ENCODE measurements at places on chromosomes 6 and 20.

- no peak overlapping the region for H3K4me3 ChIP-seq
- no peak for DNase-seq
- H3K27ac ChIP-seq = no peak overlapping the region
- H3K36me3 ChIP-seq = no peaks in the 10 kb centered on the region
- H3K27me3 ChIP-seq = no peaks in the 10 kb centered on the region
Observed at GRCh38 chr6:2810092-2810671, 31.5 kb downstream of the SERPINB1 start.

GRCh38 chr6:45554591-45554990 lies 176.9 kb upstream of the SUPT3H start:
- no peaks in the 10 kb centered on the region for H3K36me3 ChIP-seq
- H3K4me3 ChIP-seq = no peak overlapping the region
- no peaks in the 10 kb centered on the region for H3K4me1 ChIP-seq
- DNase-seq = no peak
- H3K27me3 ChIP-seq = no peaks in the 10 kb centered on the region

GRCh38 chr20:16580147-16580546 lies 6.9 kb upstream of the KIF16B start:
- no peaks in the 10 kb centered on the region for H3K27me3 ChIP-seq
- H3K27ac ChIP-seq = no peak overlapping the region
- H3K4me1 ChIP-seq = no peaks in the 10 kb centered on the region
- no peak overlapping the region for H3K4me3 ChIP-seq

GRCh38 chr6:128882991-128883611 lies at the start of gene LAMA2:
Gene LAMA2 (plus strand): TSS chr6:128883138. CDS start chr6:128883246, 108 bp downstream.
- DNase-seq = peak; percentile 59
- peak within 1 kb of the TSS; percentile 47 for H3K4me3 ChIP-seq
- no peak within 1 kb of the TSS for H3K27ac ChIP-seq

- no peaks in the 10 kb centered on the region for H3K4me1 ChIP-seq
- DNase-seq = no peak
- H3K36me3 ChIP-seq = no peaks in the 10 kb centered on the region
- H3K27me3 ChIP-seq = no peaks in the 10 kb centered on the region
- no peak overlapping the region for H3K4me3 ChIP-seq
Observed at GRCh38 chr6:75926293-75927168, 145.9 kb downstream of the IMPG1 start.

- no peaks in the 10 kb centered on the region for H3K4me1 ChIP-seq
- no peak overlapping the region for H3K27ac ChIP-seq
- no peak overlapping the region for H3K4me3 ChIP-seq
Observed at GRCh38 chr6:169409742-169410312, 156.2 kb upstream of the THBS2 start.

DNA sequence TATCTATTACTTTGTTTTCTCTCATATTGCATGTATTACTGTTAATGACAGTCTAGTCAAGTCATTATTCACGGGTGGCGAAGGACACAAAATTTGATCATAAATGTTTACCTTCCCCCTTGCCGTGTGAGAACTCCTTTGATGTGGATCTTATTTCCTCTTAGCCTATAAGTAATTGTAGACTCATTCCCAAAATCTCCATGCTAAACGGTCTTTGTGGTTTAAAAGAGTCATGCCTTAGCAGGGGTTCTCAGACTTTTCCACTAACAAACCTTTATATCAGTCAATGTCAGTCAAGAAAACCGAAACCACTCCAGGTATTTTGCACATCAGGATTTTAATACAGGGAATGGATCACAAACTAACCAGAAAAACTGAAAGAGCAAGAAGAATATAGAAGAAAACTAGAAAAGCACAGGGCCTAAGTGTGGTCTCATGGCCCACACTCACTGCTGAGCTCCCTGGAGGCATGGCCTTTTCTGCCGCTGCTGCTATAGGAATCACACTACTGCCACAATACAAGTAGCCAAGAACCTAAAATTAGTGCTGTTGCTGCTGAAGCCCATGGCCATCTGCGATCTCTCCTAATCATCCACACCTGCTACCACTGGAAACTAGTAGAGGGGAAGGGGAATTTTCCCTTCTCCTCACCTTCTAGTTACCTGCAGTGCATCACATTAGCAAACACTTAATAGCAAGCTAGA lies 186.0 kb upstream of the POU3F2 start:
- no peaks in the 10 kb centered on the region for H3K4me1 ChIP-seq
- H3K27me3 ChIP-seq = no peaks in the 10 kb centered on the region
- H3K36me3 ChIP-seq = no peaks in the 10 kb centered on the region
- no peak for DNase-seq

GRCh38 chr6:158803733-158804143 lies 15.4 kb downstream of the EZR start:
- no peaks in the 10 kb centered on the region for H3K36me3 ChIP-seq
- H3K4me3 ChIP-seq = peak overlapping the region; percentile 23
- H3K27ac ChIP-seq = peak overlapping the region; percentile 71
- DNase-seq = peak; percentile 89
- H3K4me1 ChIP-seq = peaks cover 5% of the 10 kb centered on the region

- peaks cover 28% of the 10 kb centered on the region for H3K36me3 ChIP-seq
- no peaks in the 10 kb centered on the region for H3K4me1 ChIP-seq
- no peak overlapping the region for H3K4me3 ChIP-seq
- no peak for DNase-seq
- H3K27ac ChIP-seq = no peak overlapping the region
Observed at GRCh38 chr20:58682656-58683531, 9.7 kb upstream of the NPEPL1 start.

GRCh38 chr6:157663261-157663660 lies 159.8 kb upstream of the SNX9 start:
- H3K36me3 ChIP-seq = no peaks in the 10 kb centered on the region
- H3K4me3 ChIP-seq = no peak overlapping the region
- no peaks in the 10 kb centered on the region for H3K4me1 ChIP-seq
- H3K27ac ChIP-seq = no peak overlapping the region
- DNase-seq = no peak

GRCh38 chr6:33508935-33509926 lies 54.9 kb downstream of the ZBTB9 start:
- H3K36me3 ChIP-seq = no peaks in the 10 kb centered on the region
- no peaks in the 10 kb centered on the region for H3K4me1 ChIP-seq
- no peaks in the 10 kb centered on the region for H3K27me3 ChIP-seq
- peak overlapping the region; percentile 5 for H3K27ac ChIP-seq
- no peak for DNase-seq
- no peak overlapping the region for H3K4me3 ChIP-seq

DNA sequence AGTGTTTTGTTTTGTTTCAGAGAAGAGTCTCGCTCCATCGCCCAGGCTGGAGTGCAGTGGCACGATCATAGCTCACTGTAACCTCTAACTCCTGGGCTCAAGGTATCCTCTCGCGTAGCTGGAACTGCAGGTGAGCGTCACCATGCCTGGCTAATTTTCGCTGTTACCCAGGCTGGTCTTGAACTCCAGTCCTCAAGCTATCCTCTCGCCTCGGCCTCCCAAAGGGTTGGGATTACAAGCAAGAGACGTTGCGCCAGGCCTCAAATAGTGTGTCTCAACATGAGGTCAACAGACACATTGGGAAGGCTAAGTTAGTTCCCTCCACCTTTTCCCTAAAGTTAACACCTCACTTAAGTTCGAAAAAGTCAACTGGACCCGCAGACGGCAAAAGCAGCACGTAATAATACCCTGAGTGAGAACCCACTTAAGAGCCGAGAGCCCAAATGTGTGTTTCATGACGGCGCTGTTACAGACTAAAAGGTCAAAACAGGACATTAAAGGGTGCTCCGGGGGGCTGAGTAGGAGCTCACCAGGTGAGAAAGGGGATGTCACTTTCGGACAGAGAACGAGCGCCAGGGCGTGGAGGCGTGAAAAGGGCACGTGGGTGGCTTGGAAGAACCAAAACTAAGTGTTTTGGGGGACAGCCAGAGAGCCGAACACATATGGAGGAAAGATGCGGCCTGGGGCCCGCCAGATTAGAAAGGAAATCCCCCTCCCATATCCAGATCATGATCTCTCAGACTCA lies 499 bp downstream of the TTI1 start:
- peak overlapping the region; percentile 91 for H3K27ac ChIP-seq
- no peaks in the 10 kb centered on the region for H3K27me3 ChIP-seq
- H3K4me3 ChIP-seq = peak overlapping the region; percentile 81
- DNase-seq = peak; percentile 62
- H3K4me1 ChIP-seq = no peaks in the 10 kb centered on the region
- no peaks in the 10 kb centered on the region for H3K36me3 ChIP-seq

DNA sequence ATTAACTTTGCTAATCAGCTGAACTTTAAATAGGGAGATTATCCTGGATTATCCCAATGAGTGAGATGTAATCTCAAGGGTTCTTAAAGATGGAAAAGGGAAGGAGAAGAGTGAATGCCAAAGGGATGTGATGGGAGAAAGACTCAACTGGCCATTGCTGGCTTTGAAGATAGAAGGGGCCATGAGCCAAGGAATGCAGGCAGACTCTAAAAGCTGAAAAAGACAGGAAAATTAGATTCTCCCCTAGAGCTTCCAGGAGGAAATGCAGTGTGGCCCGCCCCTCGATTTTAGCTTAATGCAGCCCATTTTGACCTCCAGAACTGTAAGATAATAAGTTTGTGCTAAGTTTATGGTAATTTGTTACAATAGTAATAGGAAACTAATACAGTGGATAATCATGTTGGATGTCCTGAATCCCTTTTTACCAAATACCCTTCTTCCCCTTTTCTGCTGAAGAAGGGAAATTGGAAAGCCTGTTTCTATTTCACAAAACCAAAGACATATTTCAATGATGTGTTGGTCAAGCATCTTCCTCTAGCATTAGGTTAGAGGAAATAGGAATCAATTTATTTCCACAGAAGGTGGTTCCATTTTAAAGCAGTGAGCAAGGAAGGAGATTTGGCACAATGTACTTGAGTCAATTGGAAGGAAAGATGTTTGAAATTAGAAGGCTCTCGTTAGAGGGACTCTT lies 3.3 kb upstream of the HDDC2 start:
- no peaks in the 10 kb centered on the region for H3K27me3 ChIP-seq
- H3K4me1 ChIP-seq = no peaks in the 10 kb centered on the region
- H3K4me3 ChIP-seq = no peak overlapping the region
- no peak for DNase-seq
- no peak overlapping the region for H3K27ac ChIP-seq

- no peaks in the 10 kb centered on the region for H3K27me3 ChIP-seq
- H3K36me3 ChIP-seq = no peaks in the 10 kb centered on the region
- H3K4me3 ChIP-seq = no peak overlapping the region
- no peaks in the 10 kb centered on the region for H3K4me1 ChIP-seq
- DNase-seq = no peak
- no peak overlapping the region for H3K27ac ChIP-seq
Observed at GRCh38 chr6:445571-446417, 54.2 kb downstream of the IRF4 start.

- no peak for DNase-seq
- no peaks in the 10 kb centered on the region for H3K27me3 ChIP-seq
- H3K27ac ChIP-seq = no peak overlapping the region
- peaks cover 20% of the 10 kb centered on the region for H3K36me3 ChIP-seq
- no peak overlapping the region for H3K4me3 ChIP-seq
Observed at GRCh38 chr6:129603741-129604140, 106.2 kb downstream of the ARHGAP18 start.

GRCh38 chr6:155660251-155660977 lies 204.8 kb upstream of the NOX3 start:
- H3K36me3 ChIP-seq = no peaks in the 10 kb centered on the region
- no peaks in the 10 kb centered on the region for H3K4me1 ChIP-seq
- H3K27ac ChIP-seq = no peak overlapping the region
- no peak overlapping the region for H3K4me3 ChIP-seq
- no peak for DNase-seq
- H3K27me3 ChIP-seq = no peaks in the 10 kb centered on the region

GRCh38 chr6:138387577-138388368 lies 10.1 kb downstream of the SMIM28 start:
- H3K36me3 ChIP-seq = no peaks in the 10 kb centered on the region
- no peaks in the 10 kb centered on the region for H3K27me3 ChIP-seq
- no peak for DNase-seq

GRCh38 chr6:122072014-122072647 lies 327.3 kb upstream of the HSF2 start:
- H3K4me3 ChIP-seq = no peak overlapping the region
- H3K36me3 ChIP-seq = no peaks in the 10 kb centered on the region
- no peaks in the 10 kb centered on the region for H3K4me1 ChIP-seq
- no peaks in the 10 kb centered on the region for H3K27me3 ChIP-seq
- no peak overlapping the region for H3K27ac ChIP-seq
- DNase-seq = no peak

GRCh38 chr6:129490521-129491255 lies 219.3 kb downstream of the ARHGAP18 start:
- H3K27ac ChIP-seq = peak overlapping the region; percentile 61
- DNase-seq = peak; percentile 63
- peaks cover 14% of the 10 kb centered on the region for H3K4me1 ChIP-seq
- peak overlapping the region; percentile 24 for H3K4me3 ChIP-seq

- H3K4me3 ChIP-seq = no peak overlapping the region
- no peaks in the 10 kb centered on the region for H3K36me3 ChIP-seq
- no peak for DNase-seq
- H3K27ac ChIP-seq = no peak overlapping the region
Observed at GRCh38 chr20:23746321-23746720, 4.4 kb downstream of the CST1 start.

DNA sequence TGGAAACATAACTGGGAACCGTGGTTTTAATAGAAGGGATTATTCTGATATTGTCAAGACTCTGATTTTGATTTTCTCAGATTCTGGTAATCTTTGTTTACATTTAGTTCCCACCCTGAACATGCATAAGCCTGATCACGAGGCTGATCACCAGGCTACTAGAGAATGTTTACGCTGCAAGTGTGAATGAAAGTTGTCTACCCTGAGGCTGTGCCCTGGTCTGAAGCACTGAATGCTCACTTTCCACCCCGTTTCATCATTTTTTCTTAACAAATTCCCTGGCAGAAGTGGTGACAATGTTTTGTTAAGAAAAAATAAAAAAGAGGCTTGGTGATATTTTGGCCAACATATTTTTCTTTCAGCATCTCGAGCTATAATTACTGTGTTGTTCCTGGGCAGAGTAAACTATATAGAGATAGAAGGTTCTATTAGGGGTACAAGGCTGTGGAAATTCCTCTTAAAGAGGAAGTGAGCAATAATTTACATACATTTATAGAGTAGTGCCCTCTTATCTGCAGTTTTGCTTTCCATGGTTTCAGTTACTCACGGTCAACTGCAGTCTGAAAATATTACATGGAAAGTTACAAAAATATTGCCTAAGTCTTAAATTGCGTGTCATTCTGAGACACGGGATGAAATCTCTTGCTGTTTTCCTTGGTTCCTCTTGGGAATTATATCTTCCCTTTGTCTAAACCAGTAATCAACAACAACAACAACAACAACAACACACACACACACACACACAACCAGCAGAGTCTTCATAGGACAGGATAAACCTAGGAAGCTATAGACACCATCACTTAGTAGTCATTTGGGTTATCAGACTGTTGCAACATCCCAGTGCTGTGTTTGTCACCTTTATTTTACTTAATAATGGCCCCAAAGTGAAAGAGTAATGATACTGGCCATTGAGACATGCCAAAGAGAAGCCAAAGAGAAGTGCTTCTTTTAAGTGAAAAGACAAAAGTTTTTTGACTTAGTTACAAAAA lies 566.6 kb upstream of the CITED2 start:
- H3K27me3 ChIP-seq = no peaks in the 10 kb centered on the region
- H3K4me1 ChIP-seq = no peaks in the 10 kb centered on the region
- DNase-seq = no peak
- H3K36me3 ChIP-seq = no peaks in the 10 kb centered on the region
- no peak overlapping the region for H3K4me3 ChIP-seq

GRCh38 chr20:4581838-4582237 lies 139.9 kb upstream of the PRND start:
- H3K4me3 ChIP-seq = no peak overlapping the region
- H3K4me1 ChIP-seq = no peaks in the 10 kb centered on the region

GRCh38 chr6:163195721-163196691 lies 218.5 kb upstream of the QKI start:
- no peak overlapping the region for H3K4me3 ChIP-seq
- H3K36me3 ChIP-seq = no peaks in the 10 kb centered on the region
- H3K4me1 ChIP-seq = no peaks in the 10 kb centered on the region
- no peaks in the 10 kb centered on the region for H3K27me3 ChIP-seq
